Hippocampal formation (tissue), 2 donors: ENCODE measurements at places on chromosomes 5 and 9.

DNA sequence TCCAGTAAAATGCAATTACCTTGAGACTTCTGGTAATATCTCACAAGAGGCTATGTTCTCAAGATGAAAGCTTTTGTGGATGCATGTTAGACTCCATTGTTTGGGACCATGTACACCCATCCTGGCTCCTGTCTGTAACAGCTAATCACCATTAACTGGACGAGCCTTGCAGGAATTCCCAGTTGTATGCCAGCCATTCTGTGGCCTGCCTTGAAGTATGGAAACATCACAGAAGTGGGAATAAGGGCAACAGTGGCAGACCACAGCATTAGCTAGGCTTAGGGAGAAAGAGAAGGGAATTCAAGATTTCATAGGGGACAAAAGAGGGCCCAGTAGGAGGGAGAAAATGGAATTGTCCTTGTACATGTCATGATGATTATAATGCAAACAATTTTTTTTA lies 79.0 kb downstream of the RORB start:
- DNase-seq: no peak

DNA sequence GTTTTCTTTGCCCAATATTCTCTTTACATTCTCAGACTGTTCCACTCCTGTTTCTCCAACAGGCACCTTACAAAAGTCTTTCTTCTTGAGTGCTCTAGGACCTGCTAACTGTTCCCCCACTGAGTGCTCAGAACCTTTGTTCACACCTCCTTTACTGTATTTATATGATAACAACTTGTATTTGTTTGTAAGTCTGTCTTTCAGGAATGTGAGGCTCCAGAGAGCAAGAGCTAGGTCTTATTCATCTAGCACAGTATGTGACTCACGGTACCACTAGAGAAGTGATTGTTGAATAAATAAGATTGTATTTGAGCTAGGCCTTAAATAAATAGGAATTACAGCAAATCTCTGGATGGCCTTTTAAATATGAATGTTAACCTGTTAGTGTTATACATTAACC lies 42.5 kb upstream of the MYOT start:
- DNase-seq: no peak

DNA sequence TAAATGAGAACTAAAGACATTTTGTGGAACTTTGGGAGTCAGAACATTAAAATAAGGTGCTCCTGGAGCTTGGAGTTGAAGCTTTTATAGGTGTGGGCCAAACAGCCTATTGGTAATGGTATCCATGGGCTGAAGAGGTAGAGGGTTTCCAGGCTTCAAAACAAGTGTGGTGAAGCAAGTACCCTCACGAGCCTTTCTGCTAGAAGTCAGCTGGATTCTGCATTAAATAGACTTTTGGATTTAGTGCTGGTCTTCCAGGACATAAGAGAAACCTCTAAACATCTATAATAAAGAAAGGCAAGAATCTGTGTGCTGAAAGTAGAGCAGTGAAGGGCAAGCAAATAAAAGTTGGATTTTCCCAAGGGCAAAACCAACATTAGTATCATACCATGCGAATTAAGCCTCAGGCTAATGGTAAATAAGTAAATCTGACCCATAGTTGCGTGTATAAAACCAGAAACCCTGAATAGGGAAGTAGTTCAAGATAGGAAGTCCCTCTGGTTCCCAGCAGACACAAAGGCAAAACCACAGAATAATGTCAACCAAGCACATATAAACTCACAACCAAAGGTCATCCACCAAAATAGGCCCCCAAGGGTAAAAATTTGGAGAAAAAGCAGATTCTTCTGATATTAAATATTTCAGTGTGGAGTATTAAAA lies 306.3 kb downstream of the TLE4 start:
- DNase-seq: peak; percentile 24

- DNase-seq: no peak
Observed at GRCh38 chr9:1837453-1838084, 177.6 kb upstream of the SMARCA2 start.

DNA sequence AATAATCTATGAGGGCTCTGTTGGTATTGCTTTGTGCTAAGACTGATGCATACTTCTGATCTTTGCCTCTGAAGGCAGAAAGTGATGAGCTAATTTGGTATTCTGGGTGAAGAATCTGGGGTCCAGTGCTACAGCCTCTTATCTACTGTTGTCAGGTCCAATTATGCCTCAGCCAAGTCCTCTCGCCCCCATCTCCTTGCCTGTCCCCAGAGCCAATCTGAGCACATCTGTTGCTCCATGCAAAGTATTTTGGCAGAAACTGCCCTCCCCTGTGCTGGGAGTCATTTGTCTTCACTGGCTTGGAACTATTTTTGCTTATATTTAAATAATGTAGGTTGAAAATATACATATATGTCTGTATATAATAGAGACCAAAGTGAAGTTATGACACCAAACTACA lies 23.4 kb downstream of the LSM11 start:
- no peak for DNase-seq

DNA sequence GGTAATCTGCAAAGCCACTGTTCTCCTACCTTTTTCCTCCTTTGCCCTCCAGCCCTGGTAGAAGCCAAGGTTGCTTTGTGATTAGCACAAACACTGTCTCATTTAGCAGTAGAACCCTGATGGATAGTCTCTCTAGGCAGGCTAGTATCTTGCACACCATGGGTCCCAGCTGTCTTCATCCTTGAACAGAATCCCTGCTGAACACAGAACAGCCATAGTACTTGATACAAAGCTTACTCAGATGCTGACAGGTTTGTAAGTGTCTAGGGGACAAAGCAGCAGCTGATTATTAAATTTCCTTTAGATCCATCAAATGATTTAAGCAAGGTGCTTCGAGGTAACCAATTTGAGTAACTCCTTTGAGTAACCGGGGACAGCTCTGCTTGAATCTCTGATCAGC lies 163.7 kb upstream of the PPP1R2B start:
- no peak for DNase-seq

- DNase-seq: peak; percentile 54
Observed at GRCh38 chr9:11701706-11702105, 991.5 kb upstream of the TYRP1 start.

GRCh38 chr5:1801967-1802295 lies 724 bp downstream of the NDUFS6 start:
- DNase-seq: no peak

DNA sequence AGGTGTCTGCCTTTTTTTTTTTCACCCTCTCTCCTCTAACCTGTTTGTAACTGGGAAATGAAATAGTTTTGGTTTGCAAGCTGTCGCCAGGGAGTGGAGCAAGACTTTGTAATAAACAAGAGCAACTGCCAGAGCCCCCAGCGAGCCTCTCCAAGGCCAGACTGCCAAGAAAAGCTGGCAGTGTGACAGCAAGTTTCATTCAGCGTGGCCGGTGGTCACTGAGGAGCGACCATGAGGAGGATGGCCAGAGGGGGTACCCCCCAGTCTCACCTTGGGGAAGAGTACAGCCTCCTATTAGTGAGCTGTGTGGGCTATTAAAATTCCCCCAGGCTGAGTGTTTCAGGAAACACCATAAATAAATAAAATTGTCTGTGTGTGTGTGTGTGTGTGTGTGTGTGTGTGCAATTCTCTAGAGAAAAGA lies 49.9 kb downstream of the ZFAND5 start:
- peak; percentile 14 for DNase-seq

DNA sequence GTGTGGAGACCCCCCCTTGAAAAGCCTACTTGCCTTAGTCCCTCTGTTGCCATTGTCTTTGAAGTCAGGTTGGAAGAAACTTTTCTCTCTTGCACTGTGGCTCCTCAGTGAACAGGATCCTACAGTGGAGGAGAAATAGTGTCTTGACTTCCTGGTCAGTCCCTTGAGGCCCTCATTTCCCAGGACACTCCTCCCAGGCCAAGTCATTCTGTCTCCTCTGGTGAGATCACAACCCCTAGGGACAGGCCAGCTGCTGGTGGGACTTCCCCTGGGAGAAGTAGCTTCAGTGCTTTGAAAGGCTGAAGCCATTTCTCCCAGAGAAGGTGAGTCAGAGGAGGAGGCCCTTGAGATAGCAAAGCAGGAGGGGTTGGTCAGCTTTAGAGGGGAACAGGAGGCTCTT lies 10.1 kb upstream of the GRIA1 start:
- DNase-seq: no peak

- DNase-seq: no peak
Observed at GRCh38 chr5:100708645-100709171, 173.5 kb downstream of the FAM174A start.

DNA sequence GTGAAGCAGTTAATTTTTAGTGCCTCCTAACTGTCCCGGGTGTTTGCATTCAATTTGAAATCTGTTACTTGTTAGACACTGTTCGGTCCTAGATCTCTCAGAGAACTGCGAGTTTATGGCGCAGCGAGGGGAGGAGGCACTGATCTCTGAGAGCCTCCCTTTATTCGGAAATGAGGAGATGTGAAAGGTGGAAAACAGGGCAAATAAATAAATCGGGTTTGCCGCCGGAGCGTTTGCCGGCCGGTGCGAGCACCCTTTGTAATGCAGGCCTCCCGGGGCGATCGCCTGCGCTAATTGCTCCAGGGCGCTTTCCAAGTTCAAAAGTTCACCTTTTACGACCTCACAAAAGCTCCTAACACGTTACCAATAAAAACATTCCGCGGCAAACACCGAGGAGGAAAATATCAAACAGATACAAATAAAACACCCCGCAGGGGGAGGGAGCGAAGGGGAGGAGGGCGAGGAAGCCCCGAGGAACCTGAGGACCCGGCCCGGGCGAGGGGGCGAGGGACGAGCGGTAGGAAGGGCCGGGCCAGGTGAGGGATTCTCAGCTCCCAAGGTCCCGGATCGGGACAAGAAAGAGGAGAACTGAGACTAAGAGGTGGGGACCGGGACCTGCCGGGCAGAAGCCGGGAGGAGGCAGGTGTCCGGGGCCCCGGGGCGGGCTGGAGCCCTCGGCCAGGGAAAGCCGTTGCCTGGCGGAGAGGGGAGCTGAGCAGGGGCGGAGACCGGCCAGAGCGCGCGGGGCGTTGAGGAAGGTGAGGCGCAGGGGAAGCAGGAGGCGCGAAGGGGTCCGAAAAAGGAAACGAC lies 1.4 kb downstream of the NR6A1 start:
- no peak for DNase-seq

DNA sequence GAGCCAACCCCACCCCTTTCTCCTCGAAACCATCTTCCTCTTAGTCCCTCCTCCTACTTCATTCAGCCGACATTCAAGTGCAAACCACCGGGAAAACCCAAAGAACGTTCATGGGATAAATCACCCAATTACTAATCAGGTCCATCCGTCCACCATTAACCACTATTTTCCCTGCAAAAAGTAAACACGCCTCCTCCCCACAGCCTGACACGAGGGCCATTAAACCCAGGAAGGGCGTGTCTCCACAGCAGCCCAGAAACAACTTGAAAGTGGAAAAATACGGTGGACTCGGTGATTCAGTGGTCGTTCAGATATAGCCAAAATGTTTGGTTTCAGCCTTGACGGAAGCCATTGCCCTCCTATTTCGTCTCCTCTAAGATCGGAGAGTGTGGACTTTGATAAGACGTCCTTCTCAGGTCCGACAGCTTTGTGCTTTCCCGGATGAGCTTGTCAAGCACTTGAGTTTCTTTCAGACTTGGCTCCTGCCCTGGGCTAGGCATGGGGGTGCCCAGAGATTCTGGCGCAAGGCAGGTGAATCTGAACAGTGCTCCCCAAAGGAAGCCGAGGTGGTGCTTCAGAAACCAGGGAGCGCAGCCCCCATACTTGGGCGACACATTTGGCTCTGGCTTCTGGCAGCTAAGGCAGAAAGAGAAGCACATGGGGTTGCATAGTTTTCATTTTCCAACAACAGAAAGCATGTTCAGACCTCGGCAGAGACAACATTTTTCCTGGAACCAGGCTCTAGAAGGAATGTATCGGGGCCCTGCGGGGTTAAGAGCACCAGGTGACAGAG lies 56.6 kb downstream of the SMIM23 start:
- no peak for DNase-seq

GRCh38 chr5:149322518-149322917 lies 22.8 kb upstream of the GRPEL2 start:
- DNase-seq: no peak

- DNase-seq: no peak
Observed at GRCh38 chr9:123318202-123318601, 37.8 kb upstream of the CRB2 start.

- DNase-seq: peak; percentile 26
Observed at GRCh38 chr9:113187929-113188595, 33.0 kb downstream of the FKBP15 start.

DNA sequence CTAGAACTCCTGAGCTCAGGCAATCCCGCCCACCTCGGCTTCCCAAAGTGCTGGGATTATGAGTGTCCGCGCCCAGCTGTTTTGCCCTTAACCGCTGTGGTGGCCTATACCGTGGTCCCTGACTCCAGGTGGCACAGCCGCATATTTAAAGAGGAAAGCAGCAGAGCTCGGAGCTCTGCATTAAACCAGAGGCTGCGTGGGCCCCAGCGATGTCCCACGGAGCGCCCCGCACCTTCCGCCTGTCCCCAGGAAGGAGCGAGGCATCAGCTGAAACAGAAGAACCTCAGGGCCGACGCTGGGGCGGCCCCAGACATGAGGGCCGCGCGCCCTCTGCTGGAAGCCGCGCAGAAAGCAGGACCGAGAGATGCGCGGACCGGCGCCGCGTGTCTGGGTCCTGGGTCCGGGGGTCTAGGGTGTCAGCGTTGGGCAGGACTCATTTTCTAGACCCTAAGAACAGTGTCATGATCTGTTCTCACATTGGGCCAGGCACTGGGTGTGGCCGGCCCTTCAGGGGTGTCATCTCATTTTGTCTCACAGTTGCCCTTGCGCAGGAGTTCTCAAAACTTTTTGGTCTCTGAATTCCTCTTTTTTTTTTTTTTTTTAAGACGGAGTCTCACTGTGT lies 37.7 kb downstream of the LAMC3 start:
- peak; percentile 49 for DNase-seq

DNA sequence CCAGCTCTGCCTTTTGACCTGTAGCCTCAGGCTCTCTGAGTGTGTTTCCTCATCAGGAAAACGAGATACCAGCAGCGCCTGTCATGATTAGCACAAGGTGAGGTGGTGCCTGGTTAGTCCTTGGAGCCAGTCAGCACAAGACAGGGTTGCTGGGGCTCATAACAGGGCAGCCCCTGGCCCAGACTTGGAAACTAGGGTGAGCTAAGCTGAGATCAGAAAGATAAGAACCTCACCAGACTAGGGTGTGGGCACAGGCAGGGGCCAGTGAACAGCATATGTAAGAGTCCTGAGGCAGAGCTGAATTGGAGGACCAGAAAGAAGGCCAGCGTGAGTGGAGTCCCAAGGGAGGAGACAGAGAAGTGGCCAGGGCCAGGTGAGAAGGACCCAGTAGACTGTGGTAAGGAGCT lies 42.7 kb upstream of the FUBP3 start:
- no peak for DNase-seq

GRCh38 chr9:79617395-79617794 lies 45.6 kb downstream of the TLE4 start:
- no peak for DNase-seq
